ENCODE measurements at places on chromosomes 12 and 14.

GRCh38 chr14:32019276-32019675 lies 57.8 kb upstream of the ARHGAP5 start:
- no peaks in the 10 kb centered on the region for H3K4me1 ChIP-seq
- no peak for DNase-seq
- H3K36me3 ChIP-seq, result peaks cover 4% of the 10 kb centered on the region
- no peak overlapping the region for H3K27ac ChIP-seq
- H3K4me3 ChIP-seq, result no peak overlapping the region

- H3K27me3 ChIP-seq, result peaks cover 5% of the 10 kb centered on the region
- no peak overlapping the region for H3K27ac ChIP-seq
- H3K4me1 ChIP-seq, result peaks cover 24% of the 10 kb centered on the region
- H3K36me3 ChIP-seq, result no peaks in the 10 kb centered on the region
- no peak overlapping the region for H3K4me3 ChIP-seq
- no peak for DNase-seq
Observed at GRCh38 chr14:101875041-101875726, 89.2 kb upstream of the DYNC1H1 start.

- no peak for DNase-seq
- H3K4me1 ChIP-seq, result no peaks in the 10 kb centered on the region
- H3K27me3 ChIP-seq, result peaks cover 12% of the 10 kb centered on the region
- H3K36me3 ChIP-seq, result no peaks in the 10 kb centered on the region
- no peak overlapping the region for H3K4me3 ChIP-seq
Observed at GRCh38 chr12:57178213-57178612, 30.8 kb upstream of the LRP1-AS start.

DNA sequence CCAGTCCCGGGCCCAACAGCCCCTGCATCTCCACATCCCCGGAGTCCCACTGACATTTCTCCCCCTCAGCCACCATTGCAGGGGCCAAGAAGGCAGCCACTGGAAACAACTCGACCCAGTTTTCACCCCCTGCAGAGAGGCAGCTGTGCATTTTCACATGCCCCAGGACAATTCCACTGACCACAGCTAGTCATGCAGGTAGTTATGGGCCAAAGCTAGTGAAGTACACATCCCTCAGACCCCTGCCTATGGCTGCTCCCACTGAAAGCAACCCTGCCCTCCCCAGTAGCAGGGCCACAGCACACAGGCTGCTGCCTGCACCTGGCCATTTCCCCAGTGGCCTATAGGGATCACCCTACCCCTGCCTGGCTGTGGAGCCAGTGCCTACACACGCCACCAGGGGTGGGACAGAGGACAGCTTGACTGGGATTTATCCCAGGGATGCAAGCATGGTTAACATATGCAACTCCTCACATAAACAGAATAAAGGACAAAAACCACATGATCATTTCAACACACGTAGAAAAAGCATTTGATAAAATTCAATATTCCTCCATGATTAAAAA lies 154.0 kb downstream of the NDUFA12 start:
- H3K27me3 ChIP-seq, result peaks cover 4% of the 10 kb centered on the region
- no peak overlapping the region for H3K27ac ChIP-seq
- H3K4me1 ChIP-seq, result no peaks in the 10 kb centered on the region

Data from glutamatergic neuron (in vitro differentiated cells).